ENCODE measurements at places on chromosomes 1 and 21.

GRCh38 chr21:24738063-24738462, 869.2 kb downstream of the MRPL39 start:
- DNase-seq: no peak

- DNase-seq: no peak
Observed at GRCh38 chr1:44481701-44482100, 76.6 kb downstream of the RNF220 start.

GRCh38 chr1:51899022-51899421, 20.5 kb upstream of the NRDC start:
- no peak for DNase-seq

DNA sequence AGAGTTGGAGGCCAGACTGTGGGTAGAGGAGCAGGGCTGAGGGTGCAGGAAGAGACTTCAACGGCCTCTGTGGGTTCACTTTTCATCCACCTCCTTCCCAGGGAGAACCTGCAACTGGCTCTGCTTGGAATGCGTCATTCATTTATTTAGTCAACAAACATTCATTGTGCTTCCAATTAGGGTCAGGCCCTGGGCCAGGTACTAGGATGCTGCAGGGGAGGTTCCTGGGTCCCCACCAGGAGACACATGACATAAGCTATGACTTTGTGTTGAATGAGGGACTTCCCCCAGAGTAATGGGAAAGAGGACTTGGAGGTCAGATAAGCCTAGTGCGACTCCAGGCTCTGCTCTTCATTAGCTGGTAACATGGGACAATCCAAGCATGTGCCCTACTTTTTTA, 46.3 kb upstream of the RPL11 start:
- no peak for DNase-seq

GRCh38 chr1:100613817-100614559, 76.0 kb downstream of the GPR88 start:
- DNase-seq: no peak

GRCh38 chr1:183275322-183275721, 89.3 kb downstream of the LAMC2 start:
- no peak for DNase-seq

- DNase-seq: no peak
Observed at GRCh38 chr1:1275836-1276235, 2.2 kb upstream of the UBE2J2 start.

DNA sequence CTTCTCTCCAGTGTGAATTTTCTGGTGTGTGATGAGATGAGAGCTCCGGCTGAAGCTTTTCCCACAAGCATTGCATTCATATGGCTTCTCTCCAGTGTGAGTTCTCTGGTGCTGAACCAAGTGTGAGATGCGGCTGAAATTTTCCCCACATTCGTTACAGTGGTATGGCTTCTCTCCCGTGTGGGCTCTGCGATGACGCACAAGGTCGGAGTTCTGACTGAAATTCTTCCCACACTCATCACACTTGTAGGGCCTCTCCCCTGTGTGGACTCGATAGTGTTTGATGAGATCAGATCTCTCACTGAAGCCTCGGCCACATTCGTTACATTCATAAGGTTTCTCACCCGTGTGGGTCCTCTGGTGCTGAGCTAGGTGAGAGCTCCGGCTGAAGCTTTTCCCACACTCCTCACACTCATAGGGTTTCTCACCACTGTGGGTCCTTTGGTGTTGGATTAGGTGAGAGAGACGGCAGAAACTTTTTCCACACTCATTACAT, 7.4 kb downstream of the ZNF436 start:
- no peak for DNase-seq

- no peak for DNase-seq
Observed at GRCh38 chr1:41673806-41674205, 189.3 kb upstream of the EDN2 start.

GRCh38 chr1:230401763-230402294, 24.3 kb downstream of the PGBD5 start:
- no peak for DNase-seq

DNA sequence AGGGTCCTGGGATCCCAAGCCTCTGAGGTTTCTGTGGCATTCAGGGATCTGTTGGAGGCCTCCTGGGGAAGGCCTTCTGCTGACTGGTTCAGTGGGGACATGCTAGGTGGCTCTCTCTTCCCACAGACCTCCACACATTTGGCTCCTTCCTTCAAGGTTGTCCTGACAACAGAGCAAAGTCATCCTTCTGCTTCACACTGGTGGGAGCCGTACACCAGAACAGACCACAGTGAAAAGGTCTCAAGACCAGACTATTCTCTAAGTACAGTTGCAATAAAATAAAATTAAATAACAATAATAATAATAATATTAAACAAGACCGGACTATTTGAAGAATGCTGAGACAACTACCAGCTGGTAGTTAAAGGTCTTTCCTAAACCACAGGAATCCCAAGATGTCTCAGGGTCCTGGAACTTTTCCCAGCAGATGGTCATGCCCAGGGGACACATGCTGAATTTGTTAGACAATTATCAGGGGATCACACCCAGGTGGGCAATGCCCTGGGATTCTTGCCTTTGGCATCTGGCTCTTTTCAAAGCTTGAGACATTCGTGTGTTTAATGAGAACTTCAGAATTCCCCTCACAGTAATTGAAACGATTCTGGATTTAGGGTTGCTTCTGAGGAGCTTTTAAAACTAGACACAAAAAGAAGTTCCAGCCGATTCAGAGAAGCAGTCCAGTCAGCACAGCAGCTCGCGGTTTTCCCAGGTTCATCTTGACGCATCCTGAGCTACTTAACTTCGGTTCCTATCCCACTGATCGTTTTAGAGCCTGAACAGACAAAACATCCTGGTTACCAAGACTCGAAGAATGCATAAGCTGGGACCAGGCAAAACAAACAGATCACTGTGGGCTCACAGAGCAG, 22.9 kb downstream of the HTR1D start:
- DNase-seq: no peak

DNA sequence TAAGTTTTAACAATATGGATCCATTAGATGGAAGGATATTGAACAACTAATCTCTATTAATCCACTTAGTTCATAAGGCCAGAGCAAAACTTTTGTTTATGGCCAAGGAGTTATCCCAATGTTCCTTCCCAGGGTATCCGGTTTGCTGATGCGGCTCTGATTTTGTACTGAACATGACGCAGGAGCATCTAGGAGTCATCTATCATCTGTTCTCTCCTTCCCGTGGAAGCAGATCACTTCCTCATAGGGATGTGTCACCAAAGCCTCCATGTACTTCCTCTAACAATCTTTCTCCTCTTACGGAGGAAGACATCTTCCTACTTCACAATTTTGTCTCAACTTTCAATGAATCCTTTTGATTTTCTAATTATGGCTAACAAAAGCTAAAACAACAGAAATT, 206.6 kb downstream of the APP start:
- no peak for DNase-seq

GRCh38 chr1:56439610-56440264, 139.6 kb downstream of the PLPP3 start:
- DNase-seq: no peak

- no peak for DNase-seq
Observed at GRCh38 chr1:229769006-229769405, 143.0 kb downstream of the URB2 start.

DNA sequence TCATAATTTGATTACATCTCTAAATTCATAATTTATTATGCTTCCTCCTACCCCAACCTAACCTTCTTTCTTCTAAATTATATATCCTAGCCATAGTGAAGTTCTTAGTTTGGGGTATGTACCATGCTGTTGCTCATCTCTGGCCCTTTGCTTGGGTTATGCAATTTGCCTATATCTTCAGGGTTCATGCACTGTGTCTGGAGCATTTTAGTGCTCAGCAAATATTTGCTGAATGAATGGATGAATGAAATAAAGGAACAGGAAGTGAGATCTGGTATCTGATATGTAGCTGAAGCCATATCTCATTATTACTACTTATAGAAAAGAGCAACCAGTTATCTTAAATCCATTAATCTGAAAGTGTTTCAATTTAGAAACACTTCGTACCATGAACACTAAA, 137.6 kb downstream of the GPATCH2 start:
- DNase-seq: no peak

DNA sequence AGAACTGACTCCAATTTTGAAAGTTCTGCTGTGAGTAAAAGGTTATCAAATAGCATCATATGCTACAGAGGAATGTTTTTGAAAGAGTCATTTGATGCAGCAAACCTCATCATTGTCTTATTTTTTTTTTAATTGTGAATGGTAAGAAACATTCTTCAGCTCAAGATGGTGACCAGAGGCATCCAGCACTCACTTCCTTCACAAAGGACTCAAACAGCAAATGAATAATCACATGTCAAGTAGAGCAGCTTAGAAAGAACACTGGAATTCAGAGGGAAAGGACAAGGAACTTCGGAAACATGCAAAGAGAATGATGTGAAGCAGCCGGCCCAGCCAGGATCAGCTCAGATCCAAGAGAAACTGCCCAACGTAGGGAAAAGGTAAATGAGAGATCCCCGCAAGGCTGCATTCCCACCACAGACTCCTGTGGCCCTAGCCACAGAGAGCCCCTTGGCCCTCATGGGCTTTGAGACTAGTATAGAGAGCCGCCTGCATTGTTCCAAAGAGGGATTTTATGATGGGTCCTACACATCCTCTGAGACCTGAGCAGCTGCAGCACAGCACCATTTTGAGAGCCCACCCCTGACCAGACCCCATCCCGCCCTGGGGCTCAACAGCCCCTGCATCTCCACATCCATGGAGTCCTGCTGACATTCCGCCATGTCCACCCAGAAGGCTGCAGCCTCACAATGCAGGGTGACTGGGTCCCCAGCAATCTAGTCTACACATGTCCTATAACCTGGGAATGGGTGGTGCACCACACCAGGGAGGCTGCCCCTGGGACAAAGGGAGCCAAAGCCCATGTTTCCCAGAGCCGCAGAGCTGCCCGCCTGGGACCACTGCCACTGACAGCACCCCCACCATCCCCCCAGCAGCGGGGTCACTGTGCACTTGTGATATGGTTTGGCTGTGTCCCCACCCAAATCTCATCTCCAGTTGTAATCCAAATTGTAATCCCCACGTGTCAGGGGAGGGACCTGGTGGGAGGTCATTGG, 21.2 kb upstream of the UTS2 start:
- no peak for DNase-seq

DNA sequence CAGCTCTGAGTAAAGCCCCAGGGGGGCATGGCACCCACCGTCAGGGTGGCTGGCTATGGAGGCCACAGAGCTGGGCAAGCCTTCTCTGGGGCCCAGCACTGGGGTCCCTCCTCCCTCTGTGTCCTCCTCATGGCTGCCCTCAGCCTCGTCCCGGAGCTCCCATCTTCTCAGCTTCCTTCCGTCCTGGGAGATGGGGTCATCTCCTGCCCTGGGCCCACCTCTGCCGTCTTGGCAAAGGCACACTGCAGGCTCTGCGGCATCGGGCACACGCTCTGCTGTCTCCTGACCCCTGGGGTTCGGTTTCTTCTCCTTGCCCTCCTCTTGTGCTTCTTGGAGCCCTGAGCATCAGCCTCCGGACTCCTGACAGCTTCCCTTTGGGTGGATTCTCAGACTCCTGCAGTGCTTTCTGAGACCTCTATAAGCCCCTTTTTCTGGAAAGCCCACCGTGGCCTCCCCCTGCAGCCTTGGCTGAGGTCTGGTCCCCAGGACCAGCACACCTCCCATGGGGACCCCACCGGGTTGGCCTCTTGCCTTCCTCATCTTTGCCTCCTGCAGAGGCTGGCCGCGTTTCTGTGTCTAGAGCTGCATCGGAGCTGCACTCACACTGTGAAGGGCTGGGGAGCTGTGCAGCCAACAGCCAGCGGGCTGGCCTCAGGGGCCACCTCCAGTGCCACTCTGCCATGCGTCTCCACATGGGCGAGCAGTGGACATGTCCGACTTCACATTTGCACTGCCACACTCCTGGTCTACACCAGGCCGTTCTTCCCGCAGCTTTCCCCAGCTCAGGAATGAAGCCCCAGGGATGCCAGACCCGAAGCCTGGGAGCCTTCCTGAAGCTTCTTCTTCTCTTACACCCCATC, 11.6 kb downstream of the UMODL1 start:
- DNase-seq: no peak

GRCh38 chr1:11898831-11899467, 27.3 kb downstream of the KIAA2013 start:
- no peak for DNase-seq

- DNase-seq: no peak
Observed at GRCh38 chr1:12014141-12014991, 4.9 kb upstream of the MIIP start.

GRCh38 chr1:2050461-2050792, 216 bp downstream of the PRKCZ start:
- DNase-seq: no peak

- DNase-seq: no peak
Observed at GRCh38 chr1:42206164-42206563, 41.6 kb upstream of the GUCA2A start.

- no peak for DNase-seq
Observed at GRCh38 chr1:57072401-57073110, 106.7 kb upstream of the C8B start.

All from omental fat pad (tissue), 4 donors.